ENCODE measurements at places on chromosomes 12 and 14. TPM values are rescaled to one million over a fixed set of nuclear protein-coding genes. Genes with fewer than 3 reads are reported as not detected.

- DNase-seq, result no peak
Measured at GRCh38 chr12:95224202-95225170, 6.9 kb downstream of the VEZT start.

DNA sequence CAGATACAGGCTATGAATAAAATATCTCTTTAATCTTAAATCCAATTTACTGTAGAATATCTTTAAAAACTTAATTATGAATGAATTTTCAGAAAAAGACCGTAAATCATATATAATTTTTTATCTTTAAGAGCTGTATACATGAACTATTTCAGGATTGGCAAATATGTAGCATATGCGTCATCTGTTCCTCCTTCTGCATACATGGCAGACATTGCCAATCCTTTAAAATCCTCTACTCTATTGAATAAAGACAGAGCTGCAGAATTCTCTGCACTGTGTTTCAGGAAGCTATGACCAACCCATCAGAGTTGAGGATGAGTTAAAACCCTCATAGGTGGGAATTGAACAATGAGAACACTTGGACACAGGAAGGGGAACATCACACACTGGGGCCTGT lies 279.0 kb downstream of the TMEM117 start:
- DNase-seq, result no peak

- no peak for DNase-seq
Measured at GRCh38 chr12:25236190-25236589, 14.5 kb downstream of the KRAS start.

DNA sequence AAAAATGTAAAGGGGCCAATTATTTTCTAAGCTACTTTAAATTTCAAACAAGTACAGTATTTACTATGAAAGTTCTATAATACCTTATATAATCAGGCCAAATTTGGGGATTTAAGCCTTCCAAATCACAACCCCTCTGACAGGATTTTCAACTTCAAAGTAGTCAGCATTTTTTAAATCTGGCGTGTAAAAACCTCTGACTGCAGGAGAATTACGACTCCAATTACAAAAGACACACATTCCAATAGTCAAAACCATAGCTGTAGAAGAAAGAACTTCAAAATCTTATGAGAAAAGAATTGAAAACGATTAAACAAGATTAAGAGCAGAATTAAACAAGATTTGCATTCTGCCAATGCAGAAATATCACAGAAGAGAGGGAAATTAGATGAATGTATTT lies 12.7 kb downstream of the OSBPL8 start:
- no peak for DNase-seq

GRCh38 chr12:42695490-42695995 lies 106.0 kb upstream of the PRICKLE1 start:
- DNase-seq, result no peak

DNA sequence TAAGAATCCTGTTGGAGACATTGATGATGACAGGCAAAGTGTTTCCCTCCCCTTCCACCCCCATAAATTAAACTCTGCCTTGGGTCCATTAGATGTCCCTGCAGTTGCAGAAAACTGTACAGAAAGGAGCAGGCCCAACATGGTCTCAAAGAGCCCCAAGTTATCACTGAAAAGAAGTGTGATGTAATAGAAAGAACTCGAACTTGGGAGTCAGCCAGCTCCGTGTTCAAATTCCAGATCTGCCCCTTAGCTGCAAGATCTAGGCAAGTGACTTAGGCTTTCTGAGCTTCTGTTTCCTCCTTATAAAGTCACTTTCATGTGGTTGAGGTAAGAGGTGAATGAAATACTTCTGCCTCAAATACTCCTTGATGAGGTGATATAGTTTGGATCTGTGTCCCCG lies 49.6 kb upstream of the CEP83 start:
- DNase-seq, result no peak

- DNase-seq, result no peak
Measured at GRCh38 chr14:105018414-105018813, 2.5 kb downstream of the CDCA4 start.

DNA sequence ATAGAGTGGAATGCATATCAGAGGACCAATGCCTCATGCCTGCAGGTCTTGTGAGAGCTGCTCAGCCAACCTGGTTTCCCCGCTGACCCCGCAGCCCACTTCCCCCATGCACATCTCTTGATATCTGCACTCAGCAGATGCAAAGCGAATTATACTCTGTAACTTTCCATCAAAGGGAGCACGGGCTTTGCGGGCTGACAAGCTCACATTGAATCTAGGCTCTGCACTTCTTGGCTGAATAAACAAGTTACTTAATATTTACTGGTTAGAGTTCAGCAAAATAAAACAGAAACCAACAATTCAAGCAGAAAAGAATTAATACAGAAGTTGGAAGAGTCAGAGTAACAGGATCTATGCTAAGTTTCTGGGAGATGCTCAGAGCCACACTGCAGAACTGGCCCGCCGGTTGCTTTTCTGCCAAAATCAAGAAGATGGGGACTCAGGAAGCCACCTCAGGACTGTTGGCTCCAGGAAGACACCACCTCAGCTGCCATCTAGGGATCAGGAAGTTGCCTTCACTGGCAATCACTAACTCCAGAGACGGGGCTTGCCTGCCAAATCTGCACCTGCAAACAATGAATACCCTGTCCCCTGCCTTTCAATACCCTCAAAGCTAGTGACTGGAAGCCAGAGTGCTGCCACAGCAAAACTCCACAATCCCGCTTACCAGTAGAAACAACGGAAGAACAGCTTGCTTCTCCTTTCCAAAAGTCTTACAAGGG lies 46.5 kb downstream of the NR1H4 start:
- DNase-seq, result no peak

- DNase-seq, result no peak
Measured at GRCh38 chr14:50059763-50060616, 56.4 kb downstream of the VCPKMT start.

GRCh38 chr14:25431211-25432076 lies 381.5 kb upstream of the STXBP6 start:
- no peak for DNase-seq

GRCh38 chr14:102362084-102362483 lies 606 bp downstream of the CINP start:
- DNase-seq, result no peak

- no peak for DNase-seq
Measured at GRCh38 chr12:11545484-11546330, 103.8 kb upstream of the ETV6 start.

ADAM21 gene
- total RNA-seq, result not detected

SYNDIG1L gene
- 0.71 TPM for total RNA-seq

LALBA gene
- total RNA-seq, result not detected

RHEBL1 gene
- 1.8 TPM for total RNA-seq
